ENCODE measurements at places on chromosomes 6 and 20.
A peak's percentile ranks its signal among the peaks of the same experiment; 100 is the strongest.

GRCh38 chr6:146277142-146277541 lies 248.3 kb downstream of the GRM1 start:
- no peak for DNase-seq

GRCh38 chr6:42545226-42545773 lies 18.5 kb upstream of the UBR2 start:
- DNase-seq: no peak

- DNase-seq: no peak
These were observed 14.7 kb downstream of the KCNQ2 start for GRCh38 chr20:63457737-63458136.

- no peak for DNase-seq
These were observed 89.1 kb downstream of the CDH22 start for GRCh38 chr20:46219190-46219589.

DNA sequence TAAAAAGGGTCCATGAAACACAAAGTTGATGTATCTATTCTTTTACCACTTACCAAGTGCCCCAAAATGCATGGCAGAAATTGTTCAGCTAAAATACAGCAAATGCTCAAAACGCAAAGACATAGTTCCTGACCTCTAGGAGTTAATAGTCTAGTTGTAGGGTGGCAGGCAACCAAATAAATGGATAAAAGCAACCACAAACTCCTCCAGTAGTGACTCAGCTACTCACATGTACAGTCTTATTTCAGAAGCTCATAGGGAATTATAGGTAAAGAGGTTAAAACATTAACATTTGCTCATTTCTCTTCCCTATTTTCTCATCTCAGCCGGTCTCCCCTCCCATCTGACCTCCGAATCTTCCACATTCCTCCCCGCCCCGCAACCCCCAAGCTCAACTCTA lies 143.9 kb upstream of the INSM1 start:
- no peak for DNase-seq

GRCh38 chr6:2185466-2185865 lies 59.9 kb downstream of the GMDS start:
- no peak for DNase-seq

- DNase-seq: no peak
These were observed 24.7 kb downstream of the ADGRG6 start for GRCh38 chr6:142326540-142326939.

GRCh38 chr6:159097256-159097655 lies 52.5 kb upstream of the TAGAP start:
- no peak for DNase-seq

- no peak for DNase-seq
These were observed 106.4 kb downstream of the GMPR start for GRCh38 chr6:16344756-16345155.

DNA sequence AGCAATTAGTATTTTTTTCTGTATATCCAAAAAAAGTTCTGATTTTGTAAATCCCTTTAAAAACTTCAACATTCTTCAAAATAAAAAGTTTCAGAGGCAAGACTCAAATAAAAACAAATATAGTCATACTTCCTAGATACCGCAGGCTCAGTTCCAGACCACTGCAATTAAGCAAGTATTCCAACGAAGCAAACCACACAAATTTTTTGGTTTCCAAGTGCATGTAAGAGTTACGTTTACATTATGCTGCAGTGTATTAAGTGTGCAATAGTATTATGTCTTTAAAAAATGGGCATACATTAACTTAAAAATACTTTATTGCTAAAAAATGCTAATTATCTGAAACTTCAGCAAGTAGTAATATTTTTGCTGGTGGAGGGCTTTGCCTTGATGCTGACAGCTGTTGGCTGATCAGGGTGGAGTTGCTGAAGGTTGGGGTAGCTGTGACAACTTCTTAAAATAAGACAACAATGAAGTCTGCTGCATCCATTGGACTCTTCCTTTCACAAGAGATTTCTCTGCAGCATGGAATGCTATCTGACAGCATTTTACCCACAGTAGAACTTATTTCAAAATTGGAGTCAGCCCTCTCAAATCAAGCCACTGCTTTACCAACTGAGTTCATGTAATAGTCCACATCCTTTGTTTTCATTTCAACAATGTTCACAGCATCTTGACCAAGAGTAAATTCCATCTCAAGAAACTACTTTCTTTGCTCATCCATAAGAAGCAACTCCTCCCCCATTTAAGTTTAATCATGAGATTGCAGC lies 46.0 kb downstream of the PHIP start:
- DNase-seq: no peak

DNA sequence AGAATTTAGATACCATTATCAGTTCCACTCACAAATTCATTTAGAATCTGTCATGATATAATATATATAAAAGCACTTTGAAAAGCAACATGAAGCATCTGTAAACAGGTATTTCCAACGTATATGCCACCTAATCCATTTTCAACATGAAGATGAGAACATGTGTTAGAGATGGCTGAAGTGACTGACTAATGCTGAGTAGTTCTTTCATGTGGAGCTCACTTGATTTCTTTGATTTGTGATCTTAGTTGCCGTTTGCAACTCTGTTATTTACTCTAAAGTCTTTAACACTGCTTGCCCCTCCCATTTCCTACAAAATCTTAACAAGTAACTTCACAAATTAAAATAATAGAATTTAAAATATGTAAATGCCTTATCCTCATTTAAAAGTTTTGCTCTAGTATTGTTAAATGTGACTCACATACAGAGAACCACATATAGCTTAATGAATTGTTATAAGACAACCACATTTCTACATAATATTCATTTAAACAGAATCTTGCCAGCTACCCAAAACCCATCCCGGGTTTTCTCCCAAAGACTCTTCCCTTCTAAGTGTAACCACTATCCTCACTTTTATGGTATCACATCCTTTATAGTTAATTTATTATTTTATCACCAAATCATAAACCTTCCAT lies 78.3 kb downstream of the ME1 start:
- no peak for DNase-seq

DNA sequence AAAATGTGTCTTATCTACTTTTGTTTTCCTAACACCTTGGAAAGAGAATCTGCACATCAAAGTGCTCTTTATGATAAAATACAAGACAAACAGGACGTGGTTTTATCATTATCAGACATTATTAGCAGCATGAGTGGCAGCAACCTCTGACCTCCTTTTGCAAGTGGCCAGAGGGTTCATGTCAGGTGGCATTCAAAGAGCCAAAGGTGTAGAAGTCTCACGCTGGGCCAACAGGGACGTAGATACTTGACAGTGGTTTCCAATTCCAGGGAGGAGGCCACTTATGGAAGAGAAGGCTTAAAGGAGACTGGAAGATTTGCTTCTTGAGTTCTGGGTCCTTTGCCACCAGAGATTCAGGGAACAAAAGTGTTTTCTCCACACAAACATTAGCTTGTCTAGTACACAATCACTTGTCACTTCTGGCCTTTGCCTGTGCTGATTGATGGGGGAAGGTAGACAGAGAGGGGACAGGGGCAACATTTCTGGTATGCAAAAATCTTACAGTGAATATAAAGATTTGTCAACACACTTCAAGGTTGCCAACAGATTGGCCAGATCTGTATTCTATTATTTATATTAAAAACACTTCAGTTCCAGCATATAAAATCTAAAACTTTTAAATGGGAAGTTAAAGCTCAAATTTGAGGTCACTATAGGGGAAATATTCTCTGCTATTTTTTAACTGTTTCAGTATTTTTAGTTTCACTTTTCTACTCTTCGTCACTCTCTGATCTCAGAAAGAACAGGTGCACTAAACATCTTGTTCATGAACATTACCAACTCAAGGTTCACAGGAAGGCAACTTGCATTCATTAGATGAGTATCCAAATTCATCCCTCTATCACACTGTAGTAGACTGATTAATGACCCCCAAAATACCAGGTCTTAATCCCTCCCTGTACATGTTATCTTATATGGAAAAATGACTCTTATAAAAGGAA lies 52.1 kb upstream of the FBXO30 start:
- no peak for DNase-seq

DNA sequence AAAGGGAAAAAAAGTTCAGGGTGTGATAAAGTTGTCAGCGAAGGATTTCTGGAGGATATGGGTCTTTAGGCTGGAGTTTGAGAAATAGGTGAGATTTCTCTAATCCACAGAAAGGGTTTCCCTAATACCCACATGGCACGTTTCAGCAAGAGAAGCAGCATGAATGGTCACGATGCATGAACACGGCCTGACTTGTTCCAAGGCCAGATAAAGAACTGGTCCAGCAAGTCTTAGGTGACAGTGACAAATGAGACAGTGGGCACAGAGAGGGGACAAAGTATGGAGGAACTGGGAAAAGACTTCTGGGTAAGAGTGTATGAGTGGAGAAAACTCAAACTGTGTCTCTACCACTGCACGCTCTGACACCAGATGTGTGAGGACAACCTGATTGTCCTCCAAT lies 262.0 kb upstream of the FOXQ1 start:
- no peak for DNase-seq

GRCh38 chr6:90413396-90413795 lies 116.8 kb upstream of the BACH2 start:
- DNase-seq: no peak

GRCh38 chr6:83735461-83735860 lies 26.6 kb upstream of the SNAP91 start:
- DNase-seq: no peak

GRCh38 chr20:9576695-9577094 lies 62.3 kb downstream of the LAMP5 start:
- no peak for DNase-seq

- no peak for DNase-seq
These were observed 17.2 kb downstream of the MOCS3 start for GRCh38 chr20:50975701-50976330.

DNA sequence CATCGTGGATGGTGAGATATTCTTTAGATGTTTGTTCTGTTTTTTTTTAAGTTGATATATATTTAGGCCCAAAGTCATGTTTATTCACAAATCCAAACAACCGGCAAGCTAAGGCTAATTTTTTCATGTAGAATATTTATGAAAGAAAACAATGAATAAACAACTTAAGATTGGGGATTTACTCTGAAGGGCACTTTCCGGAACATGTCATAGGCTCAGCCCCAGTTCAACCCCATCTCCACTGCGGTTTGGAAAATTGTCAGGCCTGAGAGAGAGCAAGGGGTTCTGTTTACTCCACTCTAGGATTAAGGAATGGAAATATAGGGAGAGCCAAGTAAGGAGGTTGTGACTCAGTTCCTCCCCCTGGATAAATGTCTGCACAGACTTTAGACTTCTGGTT lies 18.3 kb downstream of the RPS6KA2 start:
- no peak for DNase-seq

GRCh38 chr20:62617711-62618483 lies 24.4 kb upstream of the SLCO4A1 start:
- DNase-seq: peak; percentile 69

DNA sequence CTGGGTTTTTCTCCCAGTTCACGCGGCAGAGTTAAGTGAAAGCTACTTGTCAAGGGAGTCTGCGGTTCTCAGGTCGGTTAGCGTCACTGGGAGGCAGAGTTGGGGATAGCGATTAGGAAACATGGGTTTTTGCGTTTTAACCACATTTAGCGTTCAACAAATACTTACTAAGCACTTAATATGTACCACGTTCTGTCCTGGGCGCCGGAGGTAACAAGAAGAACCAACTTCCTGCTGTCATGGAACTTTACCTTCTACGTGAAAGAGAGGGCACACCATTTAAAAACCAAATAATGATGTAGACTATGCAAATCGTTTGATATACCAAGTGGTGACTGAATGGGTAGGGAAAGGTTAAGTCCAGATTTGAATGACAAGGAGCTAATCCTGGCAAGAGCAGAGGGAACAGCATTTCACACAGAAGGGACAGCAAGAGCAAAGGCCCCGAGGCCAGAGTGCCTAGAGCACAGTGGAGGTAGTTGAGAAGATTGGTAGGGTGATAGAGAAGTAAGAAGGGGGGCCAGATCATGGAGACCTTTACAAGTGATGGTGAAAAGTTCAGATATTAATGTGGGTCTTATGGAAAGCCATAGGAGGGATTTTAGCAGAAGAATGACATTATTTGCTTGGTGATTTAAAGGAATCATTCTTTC lies 744 bp downstream of the RIOK1 start:
- no peak for DNase-seq

- DNase-seq: no peak
These were observed 50.1 kb downstream of the PHF3 start for GRCh38 chr6:63685446-63686379.

DNA sequence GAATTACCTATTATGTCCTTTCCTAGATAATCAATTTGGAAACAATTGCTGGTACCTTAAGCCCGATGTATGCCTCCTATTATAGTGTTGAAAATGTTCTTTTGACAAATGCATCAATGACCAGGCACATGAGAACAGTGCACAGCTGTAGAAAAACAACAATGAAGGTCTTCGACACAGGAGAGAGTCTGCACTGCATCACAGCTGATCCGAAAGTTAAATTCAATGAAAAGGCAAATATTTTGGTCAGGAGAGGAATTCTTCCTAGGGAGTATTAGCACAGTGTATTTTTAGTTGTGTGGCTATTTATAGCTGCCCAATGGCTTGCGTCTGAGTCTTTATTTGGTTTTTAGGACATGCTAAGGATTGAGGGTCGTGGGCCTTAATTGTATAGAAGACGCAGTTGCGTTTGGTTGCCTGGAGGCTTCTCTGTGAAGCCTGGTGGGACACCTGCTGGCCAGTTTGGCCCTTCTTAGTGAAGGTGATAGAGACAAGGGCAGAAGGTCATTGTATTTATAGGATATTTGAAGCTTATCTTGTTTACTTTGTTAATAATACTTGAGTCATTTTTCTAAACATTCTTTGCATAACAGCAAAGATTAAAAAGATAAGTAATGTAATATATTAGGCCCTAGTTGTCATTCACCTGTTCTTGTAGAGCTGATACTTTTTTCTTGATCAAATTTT lies 72.3 kb downstream of the CDYL start:
- DNase-seq: no peak

DNA sequence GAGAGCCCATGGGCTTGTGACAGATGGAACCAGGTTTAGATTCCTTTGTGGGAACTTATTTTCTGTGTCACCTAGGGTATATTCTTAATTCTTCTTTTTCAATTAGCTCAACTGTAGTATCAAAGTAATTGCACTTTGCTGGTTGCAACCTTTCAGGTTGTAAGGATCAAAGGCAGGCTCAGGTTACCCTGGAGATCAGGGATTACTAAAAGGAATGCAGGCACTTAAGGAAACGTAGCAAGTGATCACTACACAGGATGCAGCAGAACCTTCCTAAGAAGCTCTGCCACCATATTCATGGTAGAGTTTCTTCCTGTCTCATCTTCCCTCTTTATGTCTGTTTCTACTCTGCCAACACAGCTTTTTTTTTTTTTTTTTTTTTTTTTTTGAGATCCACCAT lies 133.2 kb upstream of the JAG1 start:
- no peak for DNase-seq

- no peak for DNase-seq
These were observed 55.4 kb downstream of the MRPL14 start for GRCh38 chr6:44071670-44072451.

GRCh38 chr20:19907326-19908056 lies 109.7 kb upstream of the NAA20 start:
- DNase-seq: no peak

GRCh38 chr20:61582196-61582923 lies 330.3 kb downstream of the CDH4 start:
- no peak for DNase-seq

All from activated CD4-positive, CD25-positive, alpha-beta regulatory T cell treated with anti-CD3 and anti-CD28 coated beads, Interleukin-2, amount 50 U/mL, for 72 hours (primary cell).